ENCODE measurements at places on chromosomes 3 and 15.

DNA sequence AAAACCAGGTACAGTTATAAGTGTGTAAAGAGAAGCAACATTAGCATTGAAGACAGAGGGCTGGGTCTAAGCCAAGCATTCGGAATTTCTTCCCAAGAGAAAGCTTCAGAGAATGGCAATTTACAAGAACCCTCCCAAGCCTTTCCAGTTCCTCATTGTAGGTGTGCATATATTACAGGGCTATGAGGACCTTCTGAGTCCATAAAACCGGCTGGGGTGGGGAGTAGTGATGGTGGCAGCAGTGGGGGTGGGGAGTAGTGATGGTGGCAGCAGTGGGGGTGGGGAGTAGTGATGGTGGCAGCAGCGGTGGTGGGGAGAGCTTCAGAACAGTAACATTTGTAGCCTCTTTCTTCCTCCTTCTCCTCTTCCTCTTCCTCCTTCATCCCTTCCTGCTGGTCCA lies 368.7 kb upstream of the UMPS start:
- no peak for DNase-seq

DNA sequence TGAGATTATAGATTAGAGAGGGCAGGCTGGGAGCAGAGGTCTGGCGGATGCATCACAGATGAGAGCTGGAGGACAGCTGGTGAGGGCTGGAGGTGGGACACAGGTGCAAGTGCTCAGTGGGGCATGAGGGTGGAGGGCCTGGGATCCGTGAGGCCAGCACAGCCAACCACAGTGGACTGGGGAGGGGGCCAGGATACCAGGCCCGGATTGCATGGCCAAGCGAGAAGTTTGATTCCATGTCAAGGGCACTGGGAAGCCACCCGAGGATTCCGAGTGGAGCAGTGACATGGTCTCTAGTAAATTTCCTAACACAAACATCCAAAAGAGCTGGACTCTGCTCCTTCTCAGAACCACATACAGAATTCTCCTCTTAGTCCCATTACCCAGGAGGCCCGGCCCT lies 44.0 kb upstream of the SLC41A3 start:
- DNase-seq: no peak

DNA sequence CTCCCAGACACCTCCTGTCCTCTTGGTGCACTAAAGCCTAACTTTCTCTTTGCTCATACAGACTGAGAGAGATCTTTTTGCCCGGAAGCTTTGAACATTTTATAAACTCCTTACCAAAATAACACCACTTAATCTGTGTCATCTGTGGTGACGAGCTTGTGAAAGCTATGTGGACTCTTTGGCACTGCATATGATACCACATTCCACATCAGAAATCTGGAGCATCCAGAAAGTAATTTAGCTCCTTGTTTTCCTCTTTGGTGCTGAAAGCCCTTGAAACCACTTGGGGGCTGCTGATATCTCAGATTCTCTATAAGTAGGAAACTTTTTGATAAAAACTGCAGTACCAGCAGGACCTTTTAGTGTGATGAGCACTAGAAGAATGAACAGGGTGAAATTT lies 128.3 kb downstream of the ALCAM start:
- DNase-seq: no peak

DNA sequence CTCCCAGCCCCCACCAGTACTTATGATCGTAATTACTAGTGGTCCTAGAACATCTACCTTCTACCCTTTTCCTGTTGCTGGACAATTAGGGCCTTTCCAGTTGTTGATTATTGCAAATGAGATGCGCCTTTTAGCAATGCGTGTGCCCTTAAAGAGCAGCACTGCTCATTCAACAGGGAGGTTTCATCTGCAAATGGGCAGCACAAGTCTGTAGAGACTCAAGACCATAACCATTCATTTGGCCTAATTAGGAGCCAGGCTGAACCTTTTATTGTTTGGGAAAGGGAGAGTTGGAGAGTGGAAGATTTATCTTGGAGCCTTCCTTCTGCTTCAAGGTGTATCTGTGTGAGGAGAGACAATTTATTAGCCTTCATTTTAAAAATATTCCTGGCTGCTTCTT lies 42.3 kb downstream of the BOC start:
- DNase-seq: no peak

- DNase-seq: peak; percentile 78
Observed at GRCh38 chr3:119637679-119638477, 22.5 kb downstream of the POPDC2 start.

- DNase-seq: no peak
Observed at GRCh38 chr3:9746330-9746729, 3.4 kb upstream of the OGG1 start.

- peak; percentile 15 for DNase-seq
Observed at GRCh38 chr3:154148541-154148940, 27.4 kb downstream of the ARHGEF26 start.

DNA sequence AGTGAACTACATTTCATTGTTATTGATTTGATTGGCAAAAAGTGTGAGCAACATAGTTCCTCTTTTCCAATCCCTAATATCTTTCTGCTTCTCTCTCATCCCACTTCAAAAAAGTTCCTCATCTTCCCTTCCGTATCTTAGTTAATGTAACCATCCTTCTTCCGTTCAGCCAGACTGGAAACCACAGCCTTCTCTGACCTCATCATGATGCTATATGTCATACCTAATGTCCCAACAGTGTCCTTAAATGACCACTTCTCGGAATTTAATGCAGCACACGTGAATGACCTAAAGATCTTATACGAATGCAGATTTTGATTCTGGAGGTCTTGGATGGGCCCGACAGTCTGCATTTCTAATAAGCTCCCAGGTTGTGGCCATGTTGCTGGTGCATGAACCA lies 320.3 kb upstream of the SATB1 start:
- no peak for DNase-seq

- no peak for DNase-seq
Observed at GRCh38 chr3:100044369-100044768, 69.9 kb downstream of the FILIP1L start.

- no peak for DNase-seq
Observed at GRCh38 chr3:16476636-16477035, 36.9 kb downstream of the RFTN1 start.

GRCh38 chr15:39132954-39133600 lies 447.8 kb upstream of the THBS1 start:
- no peak for DNase-seq

GRCh38 chr15:77014132-77015081 lies 19.5 kb downstream of the PSTPIP1 start:
- DNase-seq: no peak

DNA sequence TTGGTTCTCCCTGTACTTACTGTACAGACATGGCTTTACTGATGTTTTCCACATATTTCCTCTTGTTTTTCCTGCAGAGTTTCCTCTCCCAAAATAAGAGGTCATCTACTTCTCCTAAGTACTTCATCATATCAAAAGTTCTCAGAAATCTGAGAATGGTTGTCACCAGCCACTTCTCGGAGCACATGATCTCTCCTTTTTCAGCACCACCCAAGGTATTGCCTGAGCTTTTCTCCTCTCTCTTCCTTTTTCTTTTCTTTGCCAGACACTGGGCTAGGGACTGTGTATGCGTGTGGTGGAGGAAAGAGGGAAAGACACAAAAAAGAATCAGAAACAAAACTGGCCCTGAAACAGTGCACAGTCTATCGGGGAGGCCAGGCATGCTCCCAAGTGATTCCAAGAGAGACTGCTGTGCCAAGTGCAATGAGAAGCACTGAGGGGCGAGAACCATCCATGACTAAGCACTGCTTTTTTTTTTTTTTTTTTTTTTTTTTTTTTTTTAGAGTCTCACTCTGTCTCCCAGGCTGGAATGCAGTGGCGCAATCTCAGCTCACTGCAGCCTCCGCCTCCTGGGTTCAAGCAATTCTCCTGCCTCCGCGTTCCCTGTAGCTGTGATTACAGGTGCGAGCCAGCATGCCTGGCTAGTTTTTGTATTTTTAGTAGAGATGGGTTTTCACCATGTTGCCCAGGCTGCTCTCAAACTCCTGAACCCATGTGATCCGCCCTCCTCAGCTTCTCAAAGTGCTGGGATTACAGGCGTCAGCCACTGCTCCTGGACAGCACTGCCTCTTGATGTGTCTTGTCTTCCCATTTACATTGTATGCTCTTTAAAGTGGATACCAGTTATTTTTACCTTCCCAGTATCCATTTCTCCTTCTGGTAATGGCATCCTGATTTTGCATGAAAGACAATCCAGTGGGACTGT lies 194.0 kb upstream of the FEZF2 start:
- DNase-seq: no peak

DNA sequence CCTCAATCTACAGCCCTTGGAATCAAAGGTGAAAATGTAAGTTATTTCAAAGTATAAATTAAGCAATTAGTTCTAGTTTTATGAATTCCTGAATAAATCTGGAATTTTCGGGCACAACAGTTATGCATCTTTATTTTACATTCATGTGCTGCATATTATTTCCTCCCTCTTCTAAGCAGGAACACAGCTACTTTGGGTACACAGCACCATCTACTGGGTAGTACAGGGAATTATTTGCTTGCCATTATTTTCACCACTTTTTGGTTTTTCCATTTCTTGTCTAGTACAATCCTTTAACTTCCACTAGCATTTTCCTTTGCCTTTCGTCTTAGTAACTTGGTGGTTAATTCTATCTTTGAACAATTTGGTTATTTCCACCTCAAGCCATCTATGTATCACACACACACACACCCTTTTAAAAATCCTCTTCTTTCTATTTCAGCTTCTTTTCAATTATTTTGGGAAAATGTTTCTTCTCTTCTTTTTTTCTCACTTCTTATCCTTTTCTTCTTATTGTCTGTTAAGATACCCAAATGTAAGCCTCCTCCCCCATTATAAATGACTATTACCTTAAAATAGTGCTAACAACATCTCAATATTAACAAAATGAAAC lies 451.0 kb downstream of the MFSD1 start:
- peak; percentile 60 for DNase-seq

DNA sequence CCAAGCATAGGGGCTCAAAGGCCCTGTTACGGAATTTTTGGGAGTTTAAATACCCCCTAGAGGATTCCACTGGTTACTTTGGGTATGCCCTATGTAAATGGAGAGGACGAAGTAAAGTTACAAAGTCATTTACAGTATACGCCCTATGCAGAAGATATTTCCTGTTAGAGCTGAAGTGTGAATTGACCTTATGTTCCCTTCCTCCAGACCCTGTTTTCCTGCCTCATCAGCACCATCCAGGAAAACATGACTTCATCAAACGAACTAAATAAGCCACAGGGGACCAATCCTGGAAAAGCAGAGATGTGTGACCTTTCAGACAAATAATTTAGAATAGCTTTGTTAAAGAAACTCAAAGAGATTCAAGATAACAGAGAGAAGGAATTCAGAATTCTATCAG lies 177.4 kb downstream of the SQOR start:
- DNase-seq: no peak

- DNase-seq: no peak
Observed at GRCh38 chr3:31534065-31534425, 1.3 kb downstream of the STT3B start.

GRCh38 chr3:134846911-134847317 lies 51.9 kb downstream of the EPHB1 start:
- DNase-seq: peak; percentile 99

GRCh38 chr15:64521726-64522164 lies 61.4 kb downstream of the ZNF609 start:
- no peak for DNase-seq

GRCh38 chr3:39453134-39453533 lies 14.3 kb upstream of the MOBP start:
- DNase-seq: no peak

GRCh38 chr3:71201939-71202338 lies 381.6 kb downstream of the FOXP1 start:
- no peak for DNase-seq

DNA sequence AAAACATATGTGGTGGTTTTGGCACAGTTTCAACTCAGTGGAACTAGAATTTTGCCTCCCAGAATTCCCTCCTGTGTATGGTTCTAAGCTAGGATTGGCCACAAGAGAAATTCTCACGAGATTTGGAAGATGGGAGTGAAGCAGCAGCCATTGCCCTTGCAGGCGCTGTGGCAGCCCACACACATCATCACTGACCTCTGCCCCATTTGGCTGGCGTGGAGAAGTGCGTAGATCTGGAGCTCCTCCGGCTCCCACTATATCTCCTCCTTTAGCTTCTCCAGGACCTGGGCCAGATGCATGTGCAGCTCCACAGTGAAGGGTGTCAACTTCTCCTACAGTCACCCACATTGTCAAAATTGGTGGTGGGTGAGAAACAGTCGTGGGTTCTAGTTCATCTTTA lies 199.6 kb downstream of the EFHB start:
- DNase-seq: no peak

- DNase-seq: no peak
Observed at GRCh38 chr15:83723216-83723615, 69.3 kb downstream of the ADAMTSL3 start.

GRCh38 chr15:84398763-84399701 lies 163.5 kb downstream of the GOLGA6L4 start:
- no peak for DNase-seq

DNA sequence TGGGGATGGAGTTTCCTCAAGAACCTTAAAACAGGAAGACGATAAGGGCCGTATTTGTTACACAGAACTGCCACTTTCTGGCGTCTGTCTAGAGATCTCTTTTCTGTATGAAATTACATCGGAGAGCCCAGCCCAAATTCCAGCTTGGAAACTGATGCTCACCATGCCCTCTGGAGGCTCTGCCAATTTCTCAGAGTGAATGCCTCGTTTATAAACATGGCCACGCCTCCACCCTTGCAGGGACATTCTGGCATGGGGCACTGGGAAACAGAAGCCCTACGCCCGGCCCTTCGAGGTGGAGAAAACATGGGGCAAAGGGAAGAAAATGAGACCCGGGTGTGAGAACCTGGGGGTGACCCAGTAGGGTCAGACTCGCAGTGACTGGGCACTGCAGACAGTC lies 53.4 kb upstream of the SEC13 start:
- DNase-seq: no peak

DNA sequence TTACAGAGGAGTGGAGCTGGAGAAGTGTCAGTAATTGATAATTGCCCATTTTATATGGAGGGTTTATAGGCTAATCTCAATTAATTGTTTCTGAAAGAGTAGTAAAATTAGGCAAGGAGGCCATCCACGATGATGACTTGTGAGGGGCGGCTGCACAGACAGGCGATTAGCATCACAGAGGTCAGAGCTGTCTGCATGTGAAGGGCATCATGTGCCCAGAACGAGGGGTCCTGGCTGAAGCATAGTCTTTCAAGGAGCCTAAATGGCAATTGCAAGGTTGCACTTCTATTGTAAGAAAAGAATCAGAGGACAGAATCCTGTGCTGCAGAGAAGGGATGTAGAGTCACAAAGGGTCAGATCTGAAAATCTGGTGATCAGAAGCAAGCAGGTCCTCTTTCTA lies 196.6 kb downstream of the EBLN2 start:
- no peak for DNase-seq

- DNase-seq: no peak
Observed at GRCh38 chr3:129590215-129590614, 16.3 kb downstream of the PLXND1 start.

Measured in kidney capillary endothelial cell (primary cell).